Vagina (tissue), 2 donors: ENCODE measurements at places on chromosomes 11 and 22.

DNA sequence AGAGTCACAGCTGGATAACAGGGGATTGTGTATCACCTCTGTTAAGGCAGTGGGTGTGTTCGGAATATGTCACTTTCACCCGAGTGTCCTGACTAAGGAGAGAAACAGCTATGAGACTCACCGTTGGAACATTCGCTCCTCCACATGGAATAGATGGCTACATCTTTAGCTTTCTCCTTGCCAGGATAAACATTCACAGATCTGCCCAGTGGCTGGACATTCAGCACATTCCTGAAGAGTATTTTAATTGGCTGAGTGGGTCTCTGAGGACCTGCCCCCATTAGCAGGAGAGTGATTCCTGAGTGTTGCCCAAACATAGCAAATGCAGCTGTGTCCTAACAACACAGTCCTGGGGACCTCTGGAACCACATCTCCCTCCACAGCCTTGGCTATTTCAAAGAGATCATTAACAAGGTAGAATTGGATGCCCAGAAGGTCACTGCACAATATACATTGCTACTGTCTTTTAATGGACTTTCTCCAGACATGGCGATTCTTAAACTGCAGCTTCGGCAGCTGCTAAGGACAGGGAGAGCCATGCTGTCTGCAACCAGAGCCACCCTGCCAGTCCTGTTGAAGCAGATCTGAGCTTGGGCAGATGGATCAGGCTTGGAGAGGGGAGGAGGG lies 435.0 kb upstream of the CADM1 start:
- no peak for DNase-seq

DNA sequence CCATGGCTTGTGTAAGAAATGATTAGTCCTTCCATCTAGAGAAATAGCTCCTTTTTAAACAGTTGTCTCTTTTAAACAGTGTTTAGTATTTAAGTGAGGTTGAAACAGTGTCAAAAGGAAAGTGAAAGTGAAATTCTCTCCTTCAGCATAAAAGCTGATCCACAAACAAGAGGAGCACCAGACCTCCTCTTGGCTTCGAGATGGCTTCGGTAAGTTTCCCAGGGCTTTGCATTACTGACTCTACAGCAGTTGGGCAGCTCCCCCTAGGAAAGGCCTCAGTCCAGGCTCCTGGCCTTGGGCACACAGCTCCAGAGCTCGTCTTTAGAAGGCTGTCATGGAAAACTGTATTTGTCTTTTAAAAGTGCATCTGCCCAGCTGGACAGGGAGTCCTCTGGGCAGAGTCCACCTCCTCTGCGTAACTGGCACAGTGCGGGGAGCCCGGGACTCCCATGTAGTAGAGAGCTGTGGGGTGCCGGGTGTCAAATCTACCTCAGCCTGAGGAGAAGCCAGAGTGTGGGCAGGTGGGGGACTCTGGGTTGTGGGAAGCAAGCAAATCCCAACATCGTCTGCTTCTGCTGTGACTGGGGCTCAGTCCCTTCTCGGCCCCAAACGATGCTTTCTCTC lies at the start of gene PLAAT4:
Gene PLAAT4, plus strand, starts transcription at position 140 of the 624 bp plus-strand sequence. Its CDS starts 61 bp downstream, at position 201.
- DNase-seq = no peak

- DNase-seq = no peak
Measured at GRCh38 chr22:29766632-29767170, at the start of gene ZMAT5. TSS of gene ZMAT5 (minus strand) at chr22:29767007. CDS start at chr22:29748544, 18,463 bp downstream.

DNA sequence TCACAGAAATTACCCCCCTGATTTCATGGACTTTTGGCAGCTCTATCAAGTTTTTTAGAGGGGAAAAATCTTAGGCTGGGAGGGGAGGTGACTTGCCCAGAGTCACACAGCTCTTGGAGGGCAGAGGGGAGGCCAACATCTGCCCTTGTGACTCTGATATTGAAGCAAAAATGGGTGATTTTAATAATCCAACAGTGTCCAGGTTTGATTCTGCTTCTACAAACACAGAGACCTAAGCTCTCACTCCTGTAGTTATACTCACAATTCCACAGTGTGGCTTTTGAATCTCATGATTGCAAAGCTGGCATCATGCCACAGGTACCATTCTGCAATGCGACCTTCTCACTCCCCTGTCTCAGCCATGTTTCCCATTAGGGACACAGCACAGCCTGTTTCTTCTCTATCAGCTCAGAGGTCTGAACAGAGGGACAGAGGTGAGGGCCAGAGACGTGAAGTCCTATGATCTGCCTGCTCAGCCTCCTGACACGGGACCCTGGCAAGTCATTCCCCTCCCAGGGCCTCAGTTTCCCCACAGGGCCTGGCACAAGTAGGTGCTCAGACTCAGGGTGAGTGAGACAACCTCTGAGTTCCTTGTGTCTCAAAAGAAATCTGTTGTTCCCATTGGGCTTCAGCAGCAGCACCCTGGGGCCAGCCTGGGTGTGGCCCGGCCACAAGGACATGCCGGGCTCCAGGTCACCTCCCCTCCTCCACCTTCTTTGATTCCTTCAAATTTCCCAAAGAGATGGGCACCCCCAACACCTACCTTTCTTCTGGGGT lies 766 bp downstream of the APOL2 start:
- DNase-seq = peak; percentile 79

- no peak for DNase-seq
Measured at GRCh38 chr22:32222991-32223390, 18.1 kb upstream of the RFPL2 start.

DNA sequence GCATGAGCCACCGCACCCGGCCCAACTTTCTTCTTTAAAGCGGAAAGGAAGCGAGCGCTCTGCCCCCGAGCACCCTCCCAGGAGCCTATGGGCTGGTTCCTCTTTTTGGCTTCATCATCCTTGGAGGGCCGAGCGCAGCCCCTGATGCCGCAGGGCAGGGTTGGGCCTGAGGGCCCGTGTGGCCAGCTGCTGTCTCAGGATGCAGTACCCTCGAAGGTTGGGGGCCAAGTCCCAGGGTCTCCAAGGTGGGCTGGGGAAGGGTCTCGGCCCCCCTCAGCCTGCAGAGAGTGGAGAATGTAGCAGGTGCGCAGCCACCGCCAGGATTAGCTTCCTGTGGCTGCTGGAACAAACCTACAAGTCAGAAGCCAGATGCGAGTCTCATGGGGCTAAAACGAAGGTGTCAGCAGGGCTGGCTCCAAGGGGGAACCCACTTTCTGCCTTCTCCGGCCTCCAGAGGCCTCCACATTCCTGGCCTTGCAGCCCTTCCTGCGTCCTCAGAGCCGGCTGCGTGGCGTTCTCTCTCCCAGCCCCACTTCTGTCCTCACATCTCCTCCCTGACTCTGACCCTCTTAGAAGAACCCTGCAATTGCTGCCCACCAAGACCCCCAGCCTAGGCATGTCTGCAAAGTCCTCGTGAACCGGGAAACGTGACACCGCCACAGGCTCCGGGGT lies 2.9 kb downstream of the PANX2 start:
- no peak for DNase-seq

DNA sequence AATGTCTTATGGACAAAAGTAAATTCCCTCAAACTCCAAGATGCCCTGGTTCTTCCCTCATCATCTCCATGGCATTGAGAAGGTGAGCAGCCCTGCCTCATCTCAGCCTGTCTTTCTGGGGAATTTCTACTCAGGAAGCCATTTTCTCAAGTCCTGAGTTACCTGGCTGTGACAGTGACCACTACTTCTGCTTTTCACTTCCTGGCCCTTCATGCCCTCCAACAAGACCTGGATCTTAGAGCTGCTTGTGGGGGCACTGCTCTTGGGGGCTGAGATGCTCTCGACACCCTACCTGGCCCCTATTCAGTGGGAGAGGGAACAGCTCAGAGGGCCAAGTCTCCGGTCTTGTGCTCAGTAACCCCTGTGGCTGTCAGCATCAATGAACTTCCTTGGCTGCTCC lies 5.5 kb upstream of the IGSF22 start:
- no peak for DNase-seq

DNA sequence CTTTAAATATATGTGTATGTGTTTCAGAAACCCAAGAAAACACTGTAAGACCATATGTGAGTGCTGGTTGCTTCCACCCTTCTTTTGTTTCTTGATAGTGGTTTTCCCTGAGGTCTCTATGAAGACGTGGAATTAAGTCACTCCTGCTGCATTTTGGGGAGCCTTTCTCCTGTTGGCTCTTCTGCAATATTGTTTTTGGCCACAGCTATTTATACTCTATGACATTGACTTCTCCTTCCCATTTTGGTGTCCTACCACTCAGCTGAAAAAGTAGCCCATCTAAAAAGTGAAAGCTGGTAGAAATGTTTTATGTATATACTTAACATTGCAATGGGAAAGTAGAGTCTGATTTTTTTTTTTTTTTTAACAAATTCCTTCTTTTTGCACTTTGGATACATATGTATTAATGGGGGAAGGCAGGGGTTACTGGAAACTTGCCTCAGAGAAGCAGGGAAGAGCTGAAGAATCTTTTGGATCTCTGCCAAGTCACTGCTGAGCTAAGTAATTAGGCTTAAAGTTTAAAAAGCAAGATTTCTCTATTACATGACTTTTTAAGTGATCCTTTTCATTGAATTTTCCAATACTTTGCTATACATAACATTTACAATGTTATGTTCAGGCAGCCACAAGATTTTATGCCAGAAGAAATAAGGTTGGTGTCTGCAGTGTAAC lies 1.8 kb downstream of the TTC17 start:
- DNase-seq = no peak

GRCh38 chr22:26170112-26170492 lies 840 bp downstream of the SEZ6L start:
- no peak for DNase-seq

- DNase-seq = peak; percentile 71
Measured at GRCh38 chr22:48234011-48234410, 1471.6 kb downstream of the TBC1D22A start.

DNA sequence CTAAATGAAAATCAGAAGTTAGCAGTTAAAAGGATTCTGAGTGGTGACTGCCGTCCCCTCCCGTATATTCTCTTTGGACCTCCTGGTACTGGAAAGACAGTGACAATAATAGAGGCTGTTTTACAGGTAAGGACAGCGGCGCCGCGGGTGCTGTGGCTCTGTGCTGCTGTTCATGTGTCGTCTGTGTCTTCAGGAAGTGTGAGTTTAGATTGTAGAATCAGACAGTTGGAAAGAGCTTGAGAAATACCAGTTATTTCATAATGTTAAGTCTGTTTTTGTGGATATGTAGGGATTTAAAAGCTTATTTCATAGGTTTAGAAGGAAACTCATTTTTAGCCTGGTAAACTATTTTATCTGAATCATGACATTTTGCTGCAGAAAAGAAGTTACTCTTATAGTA lies 27.4 kb upstream of the PANX2 start:
- DNase-seq = no peak

- DNase-seq = no peak
Measured at GRCh38 chr11:10413268-10413667, 41.8 kb upstream of the AMPD3 start.

GRCh38 chr11:117597071-117597470 lies 199.9 kb downstream of the DSCAML1 start:
- no peak for DNase-seq

DNA sequence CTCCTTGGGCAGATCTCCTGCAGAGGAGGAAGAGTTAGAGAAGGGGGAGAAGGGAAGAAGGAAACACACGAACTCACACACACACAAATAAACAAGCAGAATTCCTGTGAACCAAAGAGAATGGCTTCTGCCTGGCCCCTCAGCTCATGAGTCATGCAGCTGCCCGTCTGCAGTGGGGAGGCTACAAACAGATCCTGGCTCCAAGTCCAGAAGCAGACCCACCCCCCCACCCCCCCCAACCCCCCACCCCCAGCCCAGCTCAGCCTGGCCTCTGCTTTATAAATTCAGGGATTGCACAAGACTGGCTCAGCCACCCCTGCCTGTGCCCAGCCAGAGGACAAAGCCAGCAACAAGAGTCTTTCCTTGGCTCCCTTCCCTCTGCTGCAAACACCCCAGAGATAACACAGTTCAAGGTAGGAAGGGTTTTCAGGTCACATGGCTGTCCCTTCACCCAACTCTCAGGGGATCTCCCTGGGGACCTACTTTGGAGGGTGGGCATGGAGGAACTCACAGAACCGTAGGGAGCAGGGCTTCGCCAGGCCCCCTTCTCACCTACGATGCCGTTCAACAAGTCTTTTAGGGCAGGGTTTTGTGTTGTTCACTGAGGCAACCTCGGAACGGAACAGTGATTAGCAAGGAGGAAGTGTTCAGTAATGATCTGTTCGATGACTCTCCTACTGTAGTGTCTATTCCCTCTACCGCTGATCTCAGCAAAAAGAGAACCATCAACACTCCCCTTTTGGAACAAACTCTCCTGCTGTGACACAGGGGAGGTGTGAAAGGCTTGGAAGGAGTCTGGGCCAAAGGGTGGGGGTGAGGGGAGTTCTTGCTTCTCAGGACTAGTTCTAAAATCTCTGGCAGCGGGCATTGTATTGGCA lies 35.5 kb downstream of the RPL27A start:
- DNase-seq = no peak

DNA sequence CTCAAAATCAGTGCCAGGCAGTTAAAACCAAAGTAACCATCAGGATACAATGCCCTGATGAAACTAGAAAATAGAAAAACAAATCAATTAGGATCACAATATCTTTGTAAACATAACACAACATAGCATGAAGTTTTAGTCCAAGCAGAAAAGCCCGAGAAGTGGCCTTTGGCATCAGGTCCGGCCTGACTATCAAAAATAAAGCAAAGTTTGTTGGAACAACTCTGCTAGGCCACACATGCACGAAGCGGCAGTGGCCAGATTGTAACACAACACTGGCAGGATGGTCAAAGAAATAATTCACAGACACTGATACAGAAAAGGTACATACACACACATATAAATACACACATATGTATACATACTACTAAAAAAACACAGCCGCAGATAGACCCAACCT lies 26.9 kb downstream of the CDON start:
- DNase-seq = no peak

DNA sequence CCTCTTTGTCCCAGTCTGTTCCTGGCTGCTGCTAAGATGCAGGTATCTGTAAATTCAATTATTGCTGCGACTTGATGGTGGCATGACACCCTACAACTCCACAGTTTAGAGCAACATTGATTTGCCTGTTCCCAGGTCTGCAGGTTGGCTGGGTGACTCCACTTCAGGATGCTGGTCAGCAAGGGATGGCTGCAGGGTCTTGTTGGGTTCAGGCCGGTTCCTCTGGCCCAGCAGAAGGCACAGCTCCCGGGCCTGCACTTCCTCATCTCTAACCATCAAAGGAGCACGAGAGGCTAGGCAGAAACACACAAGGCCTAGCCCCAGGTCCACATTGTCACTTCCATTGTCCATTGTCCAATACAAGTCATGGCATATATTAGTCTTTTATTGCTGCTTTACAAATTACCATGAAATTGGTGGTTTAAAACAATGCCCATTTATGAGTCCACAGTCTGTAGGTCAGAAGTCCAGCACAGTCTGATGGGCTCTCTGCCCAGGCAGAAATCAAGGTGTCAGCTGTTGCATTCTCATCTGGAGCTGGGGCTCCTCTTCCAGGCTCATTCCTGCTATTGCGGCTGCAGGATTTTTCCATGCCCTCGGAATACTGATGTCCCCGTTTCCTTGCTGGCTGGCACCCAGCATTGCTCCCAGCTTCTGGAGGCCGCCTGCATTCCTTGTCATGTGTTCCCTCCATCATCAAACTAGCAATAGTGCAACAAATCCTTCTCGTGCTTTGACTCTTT lies 96.6 kb upstream of the LMO1 start:
- no peak for DNase-seq
